ENCODE measurements at places on chromosomes 3 and 15. TPM values are rescaled to one million over a fixed set of nuclear protein-coding genes. Genes with fewer than 3 reads are reported as not detected.

- H3K36me3 ChIP-seq, result no peaks in the 10 kb centered on the region
- no peak overlapping the region for H3K27ac ChIP-seq
- H3K27me3 ChIP-seq, result no peaks in the 10 kb centered on the region
- H3K4me1 ChIP-seq, result peaks cover 5% of the 10 kb centered on the region
Observed at GRCh38 chr15:34808016-34808415, 12.7 kb upstream of the ACTC1 start.

- H3K36me3 ChIP-seq, result no peaks in the 10 kb centered on the region
- H3K27ac ChIP-seq, result peak overlapping the region; percentile 89
- H3K4me3 ChIP-seq, result peak overlapping the region; percentile 74
- peaks cover 3% of the 10 kb centered on the region for H3K4me1 ChIP-seq
Observed at GRCh38 chr3:196502775-196503195, 783 bp downstream of the RNF168 start.

AP3B2 gene
- total RNA-seq, result 0.42 TPM

DNA sequence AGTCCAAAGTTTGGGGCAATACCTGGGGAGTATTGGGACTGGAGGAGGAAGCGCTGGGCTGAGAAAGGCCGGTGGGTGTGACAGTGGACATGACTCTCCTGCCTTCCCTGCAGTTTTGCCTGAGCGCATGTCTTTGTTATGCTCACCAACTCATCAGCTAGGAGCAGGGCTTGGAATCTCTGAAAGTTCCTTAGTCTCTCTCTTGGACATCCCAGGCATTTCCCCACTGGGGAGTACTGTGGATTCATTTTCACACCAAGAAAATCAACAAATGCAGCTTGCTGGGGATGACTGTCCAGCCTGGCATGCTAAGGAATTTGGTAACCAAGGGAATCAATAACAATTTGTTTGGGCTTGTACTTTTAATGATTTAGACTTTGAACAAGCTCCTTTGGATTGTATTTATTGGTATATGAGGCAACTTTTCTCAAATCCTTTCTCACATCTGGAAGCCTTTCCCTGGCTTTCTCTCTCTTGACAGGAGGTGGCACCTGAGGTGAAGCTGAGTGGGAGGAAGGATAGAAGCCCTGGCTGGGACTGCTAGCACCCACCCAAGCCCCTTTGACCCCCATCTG lies 48.5 kb upstream of the CHST2 start:
- no peak for DNase-seq
- H3K4me1 ChIP-seq, result no peaks in the 10 kb centered on the region
- H3K36me3 ChIP-seq, result no peaks in the 10 kb centered on the region

TNFSF10 gene
- total RNA-seq, result 16.5 TPM

DUOX1 gene
- 0.71 TPM for total RNA-seq

All from aorta (tissue), 5 donors.